ENCODE measurements at places on chromosomes 13 and 19.

- DNase-seq, result no peak
Observed at GRCh38 chr13:30984620-30985019, 52.2 kb downstream of the TEX26 start.

- DNase-seq, result no peak
Observed at GRCh38 chr19:55362990-55363716, at the start of gene GARIN5B. GARIN5B (minus strand) TSS chr19:55363260; CDS start chr19:55363066, 194 bp downstream.

DNA sequence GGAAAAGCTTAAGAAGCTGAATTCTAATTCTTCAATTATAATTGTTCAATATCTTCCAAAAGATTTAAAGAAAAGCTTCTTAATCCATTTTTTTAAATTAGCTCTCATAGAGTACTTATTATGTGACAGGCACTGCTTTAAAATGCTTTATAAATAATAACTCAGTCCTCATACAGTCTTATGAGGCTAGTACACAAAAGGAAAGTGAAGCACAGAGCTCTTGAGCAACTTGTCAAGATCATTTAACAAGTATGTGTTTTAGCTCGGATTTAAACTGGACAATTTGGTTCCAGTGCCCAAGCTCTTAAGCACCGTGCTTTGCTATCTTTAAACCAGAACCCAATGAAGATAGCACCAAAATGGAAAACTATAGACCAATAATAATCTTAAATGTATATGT lies 106.1 kb downstream of the DHRS12 start:
- DNase-seq, result no peak

DNA sequence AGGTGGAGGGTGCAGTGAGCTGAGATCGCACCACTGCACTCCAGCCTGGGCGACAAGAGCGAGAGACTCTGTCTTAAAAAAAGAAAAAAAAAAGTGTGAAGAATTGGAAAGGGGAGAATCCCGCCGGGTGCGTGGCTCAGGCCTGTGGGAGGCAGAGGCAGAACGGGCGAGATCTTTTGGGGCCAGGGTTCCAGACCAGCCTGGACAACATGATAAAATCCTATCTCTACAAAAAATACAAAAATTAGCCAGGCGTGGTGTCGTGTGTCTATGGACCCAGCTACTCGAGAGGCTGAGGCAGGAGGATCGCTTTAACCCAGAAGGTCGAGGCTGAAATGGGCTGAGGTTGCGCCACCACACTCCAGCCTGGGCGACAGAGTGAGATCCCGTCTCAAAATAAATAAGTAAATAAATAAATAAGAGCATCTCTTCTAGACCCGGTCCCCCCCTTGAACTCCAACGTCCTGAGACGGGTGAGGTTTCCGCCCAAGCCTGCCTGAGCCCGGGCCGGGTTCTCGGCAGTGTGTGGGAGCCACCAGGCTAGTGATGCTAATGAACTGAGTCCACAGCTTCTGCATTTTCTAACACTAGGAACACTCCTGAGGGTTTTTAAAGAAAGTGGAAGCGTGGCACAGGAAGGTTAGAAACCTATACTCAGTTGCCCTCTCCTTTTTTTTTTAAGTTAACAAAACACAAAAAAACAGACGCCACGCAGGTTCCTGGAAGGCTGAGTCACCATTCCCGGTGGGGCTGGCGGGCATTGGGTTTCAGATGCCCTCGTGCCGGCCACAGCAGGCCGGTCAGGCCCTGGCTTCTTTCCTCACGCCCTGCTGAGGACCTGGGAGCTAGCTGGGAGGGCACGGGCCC lies 22.0 kb downstream of the GPX4 start:
- no peak for DNase-seq

- peak; percentile 43 for DNase-seq
Observed at GRCh38 chr19:34480971-34481841, at the start of gene WTIP. WTIP (plus strand) TSS chr19:34481758; CDS start chr19:34481975, 217 bp downstream.

DNA sequence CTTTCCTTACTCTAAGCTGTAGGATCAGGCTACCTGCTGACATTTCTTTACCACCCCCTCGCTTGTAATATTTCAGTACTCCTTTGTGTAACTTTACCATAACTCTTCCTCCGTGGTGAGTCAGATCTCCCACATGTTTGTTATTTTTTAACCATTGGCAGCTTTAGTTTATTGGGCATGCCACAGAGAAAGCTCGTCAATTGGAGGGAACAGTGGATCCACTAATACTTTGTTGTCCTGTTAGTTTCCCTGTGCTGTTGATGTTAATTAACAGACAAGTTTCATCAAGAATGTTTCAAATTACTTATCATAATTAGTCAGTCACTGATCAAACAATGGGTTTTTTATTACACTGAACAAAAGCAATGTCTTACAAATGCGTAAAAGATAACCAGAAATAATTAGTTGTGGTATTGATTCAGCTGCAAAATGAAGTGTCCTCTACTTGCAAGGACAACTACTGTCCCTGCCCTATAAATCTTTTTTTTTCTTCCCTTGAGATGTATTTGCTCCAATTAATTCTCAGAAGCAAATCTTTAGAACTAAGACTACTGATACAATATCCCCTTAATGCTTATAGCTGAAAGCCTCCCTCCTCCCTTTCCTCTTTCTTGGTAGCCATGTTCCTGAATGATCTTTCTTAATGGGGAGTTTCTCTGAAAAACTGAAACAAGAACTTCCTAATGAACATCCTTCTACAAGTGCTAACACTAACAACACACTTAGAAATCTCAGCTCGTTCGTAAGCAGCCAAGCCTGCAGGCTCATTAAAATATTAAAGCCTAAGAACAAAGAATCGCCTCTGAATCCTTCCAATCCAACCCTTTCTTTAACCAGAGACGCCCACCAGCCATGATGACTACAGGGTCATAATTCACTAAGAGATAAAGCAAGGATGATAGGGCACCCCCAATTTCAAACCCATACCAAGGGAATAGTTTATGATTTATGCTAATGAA lies 22.2 kb downstream of the EFNB2 start:
- no peak for DNase-seq

- no peak for DNase-seq
Observed at GRCh38 chr13:49214917-49215376, 5.2 kb upstream of the MLNR start.

DNA sequence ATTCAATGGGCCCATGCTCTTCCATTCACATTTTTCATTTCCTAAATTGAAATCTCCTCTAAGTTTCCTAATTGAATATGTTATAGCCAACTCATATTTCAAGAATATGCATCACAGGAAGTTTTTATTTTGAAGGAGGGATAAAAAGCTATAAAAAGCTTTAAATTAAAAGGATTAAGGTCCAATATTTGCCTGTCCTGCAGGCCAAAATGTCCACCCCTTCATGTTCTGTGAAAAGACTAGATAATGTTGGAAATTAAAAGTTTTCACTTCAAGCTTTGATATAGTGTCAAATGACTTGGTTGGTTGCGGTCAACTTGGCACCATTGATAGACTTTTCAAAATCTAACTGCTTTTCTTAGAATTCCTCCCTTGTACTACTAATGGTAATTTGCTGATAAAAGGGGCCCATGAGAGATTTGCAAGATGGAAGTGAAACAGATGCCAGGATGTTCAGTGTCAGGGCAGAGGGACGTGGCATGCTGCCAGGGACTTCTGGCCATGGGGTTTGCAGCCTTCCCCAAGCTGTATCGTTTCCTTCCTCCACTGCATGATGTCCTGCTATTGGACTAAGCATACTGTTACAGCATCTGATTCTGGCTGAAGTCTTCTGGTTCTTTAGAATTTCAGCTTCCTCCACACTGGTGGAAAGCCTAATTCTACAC lies 547.3 kb upstream of the MIR17HG start:
- no peak for DNase-seq

- DNase-seq, result peak; percentile 93
Observed at GRCh38 chr19:47176627-47177090, 46.0 kb downstream of the SAE1 start.

DNA sequence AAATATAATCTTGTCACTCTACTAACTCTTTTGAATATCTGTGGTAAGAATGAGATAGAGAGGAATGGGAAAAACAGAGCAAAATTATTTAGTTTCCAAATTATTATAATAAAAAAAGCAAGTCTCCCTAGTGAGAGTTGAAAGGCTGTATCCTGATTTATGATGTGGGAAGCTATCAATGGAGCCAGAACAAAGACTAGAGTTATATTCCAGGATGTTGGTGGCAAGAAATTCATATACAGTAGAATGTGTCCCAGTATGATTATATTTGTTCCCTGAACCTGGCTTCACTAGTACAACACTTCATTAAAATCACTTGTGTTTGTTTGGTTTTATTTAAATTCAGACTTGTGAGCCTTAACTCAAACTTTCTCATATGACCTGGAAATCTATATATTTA lies 630.3 kb downstream of the GPC5 start:
- no peak for DNase-seq

DNA sequence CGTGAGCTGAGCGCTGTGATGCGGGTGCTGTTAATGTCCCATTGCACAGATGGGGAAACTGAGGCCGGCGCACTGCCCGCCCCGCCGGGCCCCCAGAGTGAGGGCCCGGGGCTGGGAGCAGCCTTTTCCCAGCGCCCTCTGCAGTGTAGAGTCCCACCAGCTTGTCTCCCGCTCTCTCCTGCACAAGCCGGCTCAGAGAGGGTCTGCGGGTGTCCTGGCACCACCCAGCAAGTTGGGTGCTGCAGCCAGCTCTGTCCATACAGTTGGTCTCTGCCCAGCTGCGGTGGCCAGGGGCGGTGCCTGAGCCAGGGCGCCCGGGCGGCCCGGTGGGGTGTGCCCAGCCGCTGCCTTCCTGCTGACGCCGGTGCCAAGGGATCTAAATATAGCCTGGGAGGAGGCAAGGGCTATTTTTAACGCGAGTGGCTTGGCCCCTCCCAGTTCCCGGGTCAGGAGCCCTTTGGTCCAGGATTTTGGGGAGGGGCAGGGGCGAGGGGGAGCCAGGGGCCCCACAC lies 19.3 kb downstream of the GADD45B start:
- DNase-seq, result no peak

GRCh38 chr19:6891761-6892385 lies 4.5 kb downstream of the ADGRE1 start:
- DNase-seq, result no peak

GRCh38 chr19:1248786-1249297 lies 459 bp downstream of the MIDN start:
- no peak for DNase-seq

DNA sequence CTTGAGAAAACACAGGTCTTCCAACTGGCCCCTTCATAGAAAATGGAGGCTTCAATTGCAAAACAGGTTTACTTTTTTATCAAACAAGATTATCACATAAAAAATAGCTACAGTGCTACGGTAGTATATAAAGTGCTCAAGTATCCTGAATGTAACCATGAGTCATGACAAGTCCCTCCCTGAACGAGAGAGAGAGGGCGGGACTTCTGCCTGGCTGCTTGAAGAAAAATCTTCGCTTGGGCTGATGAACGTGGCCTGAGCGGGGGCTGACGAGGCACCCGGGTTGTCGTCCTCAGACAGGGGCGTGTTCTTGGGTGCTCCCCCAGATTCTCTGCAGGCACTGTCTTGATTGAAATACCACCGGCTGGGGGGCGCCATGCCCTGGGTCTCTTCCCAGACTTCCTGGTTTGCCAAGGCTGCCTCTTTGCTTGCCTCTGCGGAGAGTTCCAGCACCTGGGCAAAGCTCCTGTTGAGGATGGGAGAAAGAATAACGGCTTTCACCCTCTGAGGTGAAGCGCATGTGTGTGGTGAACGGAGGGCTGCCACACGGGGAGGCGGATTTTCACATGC lies 23.2 kb upstream of the CPAMD8 start:
- peak; percentile 45 for DNase-seq

DNA sequence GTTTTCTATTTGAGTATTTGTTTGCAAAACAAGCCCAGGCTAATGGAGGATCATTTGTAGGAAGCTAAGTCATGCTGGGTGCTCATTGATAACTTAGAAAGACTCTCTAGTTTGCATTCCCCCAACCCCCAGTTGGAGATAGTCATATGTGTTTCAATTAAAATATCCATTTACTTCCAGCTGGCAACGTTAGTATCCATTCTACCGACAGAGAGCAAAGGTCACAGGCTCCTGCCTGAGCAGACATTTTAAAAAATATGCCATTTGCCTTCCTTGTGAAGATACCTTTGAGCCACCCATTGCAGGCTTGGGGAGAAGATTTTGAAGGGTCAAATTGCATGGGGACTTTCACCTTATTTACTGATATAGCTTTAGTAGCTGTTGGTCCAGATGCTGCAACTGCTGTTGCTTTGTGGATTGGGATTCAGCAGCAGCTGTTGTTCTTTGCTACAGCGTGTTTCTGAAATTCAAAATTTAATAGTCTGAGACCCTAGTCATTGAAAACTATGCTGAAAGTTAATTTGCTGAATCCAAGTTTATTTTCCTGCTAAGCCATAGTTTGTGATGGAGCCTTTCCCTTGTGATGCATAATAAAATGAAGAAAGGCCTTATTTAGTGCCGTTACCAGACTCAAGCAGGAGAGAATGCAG lies 335.1 kb downstream of the GPC6 start:
- DNase-seq, result no peak

- no peak for DNase-seq
Observed at GRCh38 chr19:16877581-16877980, 11.2 kb upstream of the F2RL3 start.

- DNase-seq, result no peak
Observed at GRCh38 chr13:73224703-73225102, 165.9 kb downstream of the KLF5 start.

DNA sequence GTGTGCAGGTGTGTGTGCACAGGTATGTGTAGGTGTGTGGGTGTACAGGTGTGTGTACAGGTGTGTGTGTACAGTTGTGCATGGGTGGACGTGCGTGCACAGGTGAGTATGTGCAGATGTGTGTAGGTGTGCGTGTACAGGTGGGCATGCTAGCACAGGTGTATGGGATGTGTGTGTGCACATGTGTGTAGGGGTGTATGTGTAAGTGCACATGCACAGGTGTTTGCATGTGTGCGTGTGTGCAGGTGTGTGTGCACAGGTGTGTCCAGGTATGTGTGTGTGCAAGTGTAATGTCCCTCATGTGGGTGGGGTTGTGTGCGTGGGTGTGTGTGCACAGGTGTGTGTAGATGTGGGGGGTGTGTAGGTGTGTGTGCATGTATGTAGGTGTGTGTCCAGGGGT lies 27.5 kb upstream of the TFDP1 start:
- no peak for DNase-seq

GRCh38 chr13:110798081-110798994 lies 84.8 kb downstream of the ING1 start:
- no peak for DNase-seq

DNA sequence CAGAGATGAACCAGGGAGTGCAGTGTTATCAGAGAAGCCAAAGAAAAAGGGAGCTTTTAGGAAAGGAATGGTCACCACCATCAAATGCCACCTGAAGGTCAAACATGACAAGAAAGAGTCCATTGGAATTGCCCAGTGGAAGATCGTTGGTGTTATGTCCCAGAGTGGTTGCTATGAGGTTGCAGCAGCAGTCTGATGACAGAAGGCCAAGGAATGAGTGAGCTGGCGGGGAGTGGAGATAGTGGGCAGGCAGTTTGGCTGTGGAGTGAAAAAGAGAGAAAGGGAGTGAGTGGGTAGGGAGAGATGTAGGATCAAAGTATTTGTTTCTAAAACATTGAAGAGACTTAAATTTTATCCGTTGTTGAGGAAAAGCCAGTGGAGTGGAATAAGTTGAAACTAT lies 117.4 kb upstream of the WASF3 start:
- no peak for DNase-seq
